ENCODE measurements at places on chromosomes 6 and 20. TPM values are rescaled to one million over a fixed set of nuclear protein-coding genes. Genes with fewer than 3 reads are reported as not detected.

DNA sequence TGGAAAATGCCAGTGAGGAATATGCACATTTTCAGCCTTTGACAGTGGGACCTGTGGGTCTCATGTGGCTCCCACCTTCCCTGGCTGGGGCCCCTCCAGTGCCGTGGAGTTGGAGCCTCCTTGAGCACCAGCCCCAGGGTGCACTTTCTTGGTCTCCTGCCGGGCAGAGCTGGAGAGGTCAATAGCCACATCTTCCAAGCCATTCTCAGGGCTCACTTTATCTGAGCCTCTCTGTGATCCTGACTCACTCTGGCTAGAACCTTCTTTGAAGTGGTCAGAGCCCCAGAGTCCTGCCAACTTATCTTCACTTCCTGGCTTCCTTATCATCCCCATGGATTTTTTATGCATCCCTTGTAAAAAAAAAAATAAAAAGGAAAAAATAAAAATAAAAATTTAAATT is 5.7 kb downstream of the VSX1 start:
- no peak for DNase-seq

DNA sequence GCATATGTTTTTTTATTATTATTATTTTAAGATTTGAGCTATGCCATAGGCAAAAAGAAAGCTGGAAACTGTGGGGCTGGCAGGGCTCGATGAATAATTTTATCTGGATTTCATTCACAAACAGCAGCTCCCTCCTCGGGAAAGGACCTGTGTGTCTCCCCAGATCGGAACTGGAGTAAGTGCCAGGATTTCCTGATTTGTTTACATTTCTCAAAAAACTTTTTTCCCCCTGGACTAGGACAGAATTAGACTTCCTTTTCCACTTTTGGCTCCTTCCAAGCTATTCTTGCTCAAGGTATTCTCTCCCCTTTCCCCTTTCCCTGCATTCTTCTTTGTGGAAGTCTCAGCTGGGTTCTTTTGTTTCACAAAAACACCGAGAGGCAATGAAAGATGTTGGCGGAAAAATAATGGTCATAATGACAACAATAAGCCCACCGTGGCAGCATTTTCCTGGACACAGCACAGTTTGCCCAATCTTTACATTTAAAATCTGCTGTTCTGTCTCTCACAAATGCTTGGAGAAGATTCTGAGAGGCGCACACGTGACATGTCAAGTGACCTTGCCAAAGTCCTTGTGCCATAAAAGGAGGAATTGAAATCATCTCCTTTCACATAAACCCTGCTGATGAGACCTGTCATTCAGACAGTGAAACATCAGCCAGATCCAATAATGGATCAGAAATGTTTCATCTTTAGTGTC is 85.8 kb upstream of the PREP start:
- DNase-seq: no peak

- no peak for DNase-seq
Measured at GRCh38 chr6:48957781-48958180, 505.3 kb downstream of the MMUT start.

The C20orf144 gene
- total RNA-seq: not detected
